HT-29 (cell line): ENCODE measurements at places on chromosomes 5 and 9.

- DNase-seq = no peak
Observed at GRCh38 chr9:135914921-135915320, 7.6 kb upstream of the CAMSAP1 start.

DNA sequence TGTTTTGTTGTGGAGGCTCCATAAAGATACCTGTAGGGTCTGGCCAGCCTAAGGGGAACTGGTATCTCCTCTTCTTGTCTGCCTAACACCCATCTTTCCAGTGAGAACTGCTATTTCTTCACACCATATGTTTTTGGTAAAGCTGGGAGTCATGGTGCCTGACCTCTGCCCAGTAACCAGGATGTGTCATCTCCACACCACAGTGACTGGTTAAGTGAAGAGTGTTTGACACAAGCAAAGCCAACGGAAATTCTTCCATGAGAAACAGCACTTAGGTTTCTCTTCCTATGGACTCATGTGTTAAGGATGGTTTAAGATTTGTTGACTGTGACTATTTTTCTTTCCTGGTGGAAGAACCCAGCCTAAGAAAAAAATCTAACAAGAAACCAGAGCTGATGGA, 111.5 kb downstream of the HTR4 start:
- DNase-seq = no peak

GRCh38 chr9:35073279-35073612, 821 bp upstream of the VCP start:
- DNase-seq = no peak

- DNase-seq = no peak
Observed at GRCh38 chr9:75604661-75605060, 285.8 kb upstream of the PCSK5 start.

DNA sequence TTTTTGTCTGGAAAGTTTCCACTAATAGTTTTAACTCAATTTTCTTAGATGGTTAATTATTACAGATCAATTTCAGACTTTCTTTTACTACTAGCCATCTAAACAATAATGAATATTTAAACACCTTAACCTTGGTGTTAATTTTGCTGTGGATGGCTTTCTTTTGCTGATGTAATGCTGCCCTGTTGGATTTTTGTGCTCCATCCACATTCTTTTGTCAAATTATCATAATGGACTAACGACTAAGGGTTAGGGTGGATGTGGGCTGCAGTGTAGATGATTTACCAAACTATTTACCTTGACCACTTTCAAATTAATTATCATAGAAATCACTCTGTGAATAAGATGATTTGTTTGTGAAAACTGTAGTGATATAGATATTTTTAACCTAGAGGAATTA, 15.6 kb upstream of the TMEM38B start:
- DNase-seq = no peak

DNA sequence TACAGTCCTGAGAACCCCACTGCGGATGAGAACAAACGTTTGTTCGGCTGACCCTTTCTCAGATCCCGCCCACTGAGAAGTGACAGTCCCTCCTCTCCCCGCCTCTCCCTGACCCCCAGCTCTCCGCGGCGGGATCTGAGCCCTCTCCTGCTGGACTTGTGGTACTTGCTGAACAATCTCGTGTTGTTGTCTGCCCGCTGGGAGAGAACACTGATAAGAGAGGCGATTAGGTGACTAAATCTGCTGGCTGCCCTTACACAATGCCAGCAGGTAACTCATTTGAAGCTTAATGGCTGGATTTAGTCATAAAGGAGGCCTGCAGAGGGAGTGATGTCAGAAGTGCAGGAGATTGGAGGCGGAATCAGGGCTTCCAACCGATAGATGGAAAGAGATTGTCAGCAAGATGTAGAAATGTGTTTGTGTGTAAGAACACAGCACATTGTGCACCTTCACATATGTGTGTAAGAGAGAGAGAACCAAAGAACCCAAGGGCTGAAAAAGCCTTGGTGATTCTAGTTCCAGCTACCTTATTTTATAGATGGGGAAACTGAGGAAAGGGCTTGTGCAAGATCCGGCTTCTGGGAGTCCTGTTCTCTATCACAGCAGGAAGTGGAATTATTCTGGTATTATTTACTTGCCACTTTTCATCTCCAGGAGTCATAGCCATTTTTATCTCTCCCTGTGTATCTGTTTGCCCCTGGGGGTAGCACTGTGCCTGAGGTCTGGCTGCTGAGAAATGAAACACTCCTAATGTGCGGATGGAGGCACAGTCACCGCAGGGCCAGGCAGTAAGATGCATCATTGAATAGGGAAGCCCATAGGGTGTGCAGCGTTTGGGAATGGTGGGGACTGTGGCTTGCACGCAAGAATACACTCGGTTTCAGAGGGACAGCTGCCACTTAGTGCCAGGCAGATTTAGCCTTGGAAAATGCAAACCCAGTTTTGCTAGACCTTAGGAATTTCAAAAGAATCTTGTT, 203.7 kb upstream of the MSX2 start:
- no peak for DNase-seq

GRCh38 chr5:81177061-81177460, 56.1 kb upstream of the CKMT2 start:
- DNase-seq = no peak

GRCh38 chr9:128593039-128593438, 40.7 kb downstream of the SPTAN1 start:
- DNase-seq = no peak

DNA sequence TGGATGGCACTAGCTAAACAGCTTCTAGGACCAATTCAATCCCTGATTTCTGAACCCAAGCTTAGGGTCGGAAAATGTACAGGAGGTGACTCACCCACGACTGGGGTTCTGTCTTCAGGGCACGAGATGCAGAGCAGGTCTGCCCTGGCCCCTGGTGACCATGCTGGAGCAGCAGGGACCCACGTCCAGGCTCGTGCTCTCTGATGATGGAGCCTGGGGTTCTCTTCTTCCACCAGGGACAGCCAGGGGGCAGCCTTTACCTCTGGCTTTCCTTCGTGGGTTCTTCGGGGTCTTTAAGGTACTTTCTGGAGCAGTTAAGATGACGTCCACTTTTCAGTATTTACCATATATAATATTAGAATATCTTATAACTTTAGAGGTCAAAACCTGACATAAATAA, 2.1 kb downstream of the CFAP77 start:
- DNase-seq = no peak
